Osteocyte (in vitro differentiated cells): ENCODE measurements at places on chromosomes 12 and 14. TPM values are rescaled to one million over a fixed set of nuclear protein-coding genes. Genes with fewer than 3 reads are reported as not detected.

Gene TMEM106C
- total RNA-seq: 53.2 and 60.9 TPM in 2 replicates

Gene LBHD2
- not detected in 2 replicates for total RNA-seq

Gene C3AR1
- total RNA-seq: not detected in 2 replicates

Gene P3H3
- total RNA-seq: 86.5 and 90.8 TPM in 2 replicates

Gene PLCZ1
- not detected in 2 replicates for total RNA-seq

Gene MMP19
- total RNA-seq: 14.3 and 15.1 TPM in 2 replicates

Gene ZBTB1
- 62.9 and 67.0 TPM in 2 replicates for total RNA-seq

Gene IFNG-AS1
- total RNA-seq: not detected in 2 replicates

Gene BCL2L2
- total RNA-seq: 21.6 and 27.9 TPM in 2 replicates

Gene WNT1
- total RNA-seq: not detected in 2 replicates

Gene STX2
- 32.0 and 36.5 TPM in 2 replicates for total RNA-seq

Gene P2RX4
- total RNA-seq: 20.3 and 21.1 TPM in 2 replicates

Gene SDR9C7
- total RNA-seq: not detected in 2 replicates

Gene SIRT4
- 0.94 and 0.97 TPM in 2 replicates for total RNA-seq

Gene OASL
- total RNA-seq: 0.21 and 0.24 TPM in 2 replicates

Gene CCDC177
- not detected in 2 replicates for total RNA-seq

Gene ESPL1
- 7.6 and 8.6 TPM in 2 replicates for total RNA-seq

Gene VWF
- total RNA-seq: 0.13 and 0.31 TPM in 2 replicates

Gene PPFIA2
- 0.65 and 0.67 TPM in 2 replicates for total RNA-seq

Gene SYCP3
- total RNA-seq: not detected in 2 replicates

Gene NOS1
- total RNA-seq: 0.05 TPM in 1 of 2 replicates, not detected in the other

Gene PRR4
- 2.2 and 4.4 TPM in 2 replicates for total RNA-seq

Gene ATN1
- 117 and 123 TPM in 2 replicates for total RNA-seq

Gene BCL11B
- 0.16 and 0.18 TPM in 2 replicates for total RNA-seq

Gene ERP29
- 133 and 139 TPM in 2 replicates for total RNA-seq

Gene FAM216A
- total RNA-seq: 8.3 and 8.4 TPM in 2 replicates

Gene AP4S1
- total RNA-seq: 5.2 and 6.3 TPM in 2 replicates

Gene KRT81
- 0.50 and 0.83 TPM in 2 replicates for total RNA-seq

Gene GARIN6
- total RNA-seq: not detected in 2 replicates

Gene PRKD1
- 6.1 and 6.6 TPM in 2 replicates for total RNA-seq

Gene ARPC3
- total RNA-seq: 194 and 221 TPM in 2 replicates

Gene KERA
- not detected in 2 replicates for total RNA-seq

Gene TMEM229B
- total RNA-seq: 0.37 and 0.51 TPM in 2 replicates

Gene DAO
- not detected in 2 replicates for total RNA-seq

Gene EIF2B1
- 45.8 and 47.6 TPM in 2 replicates for total RNA-seq

Gene ESRRB
- total RNA-seq: not detected in 2 replicates

Gene IL31
- total RNA-seq: not detected in 2 replicates

Gene TSPAN19
- total RNA-seq: not detected in 2 replicates

Gene RTN1
- total RNA-seq: not detected in 2 replicates

Gene RNU4-1
- total RNA-seq: 2,875 and 3,252 TPM in 2 replicates

Gene PMEL
- 1.0 and 1.4 TPM in 2 replicates for total RNA-seq

Gene NID2
- total RNA-seq: 58.5 and 62.9 TPM in 2 replicates

Gene GLIPR1
- 37.8 and 38.9 TPM in 2 replicates for total RNA-seq

Gene KRT3
- total RNA-seq: not detected in 2 replicates

Gene PLEKHD1
- 0.08 and 0.10 TPM in 2 replicates for total RNA-seq

Gene WSCD2
- total RNA-seq: 0.86 and 0.89 TPM in 2 replicates

Gene FSCB
- not detected in 2 replicates for total RNA-seq

Gene TMCC3
- total RNA-seq: not detected in 2 replicates

Gene PLA2G1B
- total RNA-seq: 0.67 and 1.2 TPM in 2 replicates
